Effector CD4-positive, alpha-beta T cell (primary cell): ENCODE measurements at places on chromosomes 1 and 21.

- no peak for DNase-seq
Measured at GRCh38 chr1:107979088-107979487, 14.1 kb upstream of the VAV3 start.

GRCh38 chr1:108612496-108612895, 48.4 kb downstream of the HENMT1 start:
- no peak for DNase-seq

DNA sequence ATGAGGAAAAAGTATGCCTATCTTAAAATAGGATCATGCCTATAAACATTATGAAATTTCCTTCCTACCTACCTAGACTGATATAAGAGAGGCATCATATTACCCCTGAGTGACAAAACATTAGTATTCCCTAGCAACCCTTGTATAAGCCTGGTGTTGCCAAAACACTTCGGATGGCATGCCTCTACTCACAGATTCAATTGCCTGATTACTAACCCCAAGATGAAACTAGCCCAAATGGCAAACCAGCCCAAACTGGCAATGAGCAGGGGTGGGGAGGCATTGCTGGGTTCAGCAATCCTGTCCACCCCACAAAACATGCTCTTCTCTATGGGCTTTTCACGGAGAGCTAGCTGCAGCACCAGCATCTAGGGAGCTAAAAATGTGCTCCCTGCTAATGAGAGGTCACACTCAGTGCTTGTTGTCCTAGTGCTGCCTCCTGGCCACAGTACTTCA, 13.9 kb downstream of the PALMD start:
- no peak for DNase-seq

DNA sequence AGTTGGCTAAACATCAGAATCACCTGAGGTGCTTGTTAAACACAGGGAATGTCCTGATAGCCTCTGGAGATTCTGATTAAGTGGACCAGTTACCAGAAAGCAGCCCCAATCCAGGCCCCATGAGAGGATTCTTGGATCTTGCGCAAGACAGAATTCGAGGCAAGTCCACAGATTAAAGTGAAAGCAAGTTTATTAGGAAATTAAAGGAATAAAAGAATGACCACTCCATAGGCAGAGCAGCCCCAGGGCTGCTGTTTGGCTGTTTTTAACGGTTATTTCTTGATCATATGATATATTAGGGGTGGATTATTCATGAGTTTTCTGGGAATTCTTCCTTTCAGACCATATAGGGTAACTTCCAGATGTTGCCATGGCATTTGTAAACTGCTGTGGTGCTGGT, 176.2 kb downstream of the ROR1 start:
- DNase-seq = no peak

GRCh38 chr1:56125316-56125715, 454.0 kb downstream of the PLPP3 start:
- DNase-seq = no peak

GRCh38 chr1:86154571-86155050, 2.0 kb downstream of the COL24A1 start:
- DNase-seq = no peak

DNA sequence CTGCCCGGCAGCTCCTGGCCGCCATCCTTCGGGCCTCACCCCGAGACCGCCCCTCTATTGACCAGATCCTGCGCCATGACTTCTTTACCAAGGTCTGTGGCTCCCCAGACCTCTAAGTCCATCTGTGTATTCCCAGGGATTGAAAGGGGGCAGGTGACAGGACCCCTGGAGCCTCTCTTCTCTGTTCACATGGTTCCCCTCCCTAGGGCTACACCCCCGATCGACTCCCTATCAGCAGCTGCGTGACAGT, 2.8 kb downstream of the PLK3 start:
- DNase-seq = no peak
